NCI-H1092 treated with DMSO at 0.1 percent for 48 hours (cell line): ENCODE measurements at places on chromosomes 12 and 14.

GRCh38 chr12:71691504-71692129 is 5.7 kb downstream of the TMEM19 start:
- peak; percentile 24 for DNase-seq

DNA sequence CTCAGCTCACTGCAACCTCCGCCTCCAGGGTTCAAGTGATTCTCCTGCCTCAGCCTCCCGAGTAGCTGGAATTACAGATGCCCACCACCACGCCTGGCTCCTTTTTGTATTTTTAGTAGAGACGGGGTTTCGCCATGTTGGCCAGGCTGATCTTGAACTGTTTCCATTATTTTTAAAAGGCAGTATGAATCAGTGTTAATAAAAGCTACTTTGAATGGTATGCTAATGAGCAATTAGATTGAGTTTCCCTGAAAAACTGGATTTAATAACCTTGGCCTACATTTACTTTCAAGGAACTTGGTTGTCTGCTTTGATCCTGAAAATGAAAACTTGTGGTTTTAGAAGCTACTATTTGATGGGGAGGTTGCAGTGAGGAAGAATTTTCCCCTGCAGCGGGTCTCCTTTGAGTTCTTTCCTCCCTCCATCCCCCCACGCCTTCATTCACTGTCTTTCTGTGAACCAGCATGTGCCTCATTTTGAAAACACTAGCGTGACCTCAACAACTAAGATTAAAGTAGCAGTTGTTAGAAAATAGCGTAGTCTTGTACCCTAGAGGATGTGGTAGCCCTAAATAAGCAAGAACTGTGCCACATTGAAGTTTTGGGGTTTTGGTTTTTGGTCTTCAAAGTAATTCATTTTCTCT is 17.8 kb upstream of the RPS6KA5 start:
- DNase-seq = no peak

DNA sequence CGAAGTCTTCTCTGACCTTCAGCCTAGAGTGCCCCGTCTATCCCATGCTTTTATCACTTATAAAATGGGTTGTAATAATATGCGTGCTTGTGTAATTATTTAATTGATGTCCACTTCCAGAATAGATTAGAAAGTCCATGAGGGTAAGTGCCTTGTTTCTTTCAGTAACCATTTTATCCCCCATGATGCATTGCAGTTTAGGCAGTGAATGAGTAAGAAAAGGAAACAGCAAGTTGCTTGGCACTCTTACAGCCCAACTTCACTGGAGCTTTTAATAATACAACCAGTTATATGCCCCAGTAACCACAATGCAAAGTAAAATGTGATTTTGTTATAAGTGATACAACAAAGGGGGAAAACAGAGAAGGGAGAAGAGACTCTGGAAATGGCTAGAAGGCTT is 287.3 kb downstream of the MED13L start:
- DNase-seq = no peak

GRCh38 chr12:124884587-124885438 is 21.1 kb upstream of the SCARB1 start:
- DNase-seq = peak; percentile 13

DNA sequence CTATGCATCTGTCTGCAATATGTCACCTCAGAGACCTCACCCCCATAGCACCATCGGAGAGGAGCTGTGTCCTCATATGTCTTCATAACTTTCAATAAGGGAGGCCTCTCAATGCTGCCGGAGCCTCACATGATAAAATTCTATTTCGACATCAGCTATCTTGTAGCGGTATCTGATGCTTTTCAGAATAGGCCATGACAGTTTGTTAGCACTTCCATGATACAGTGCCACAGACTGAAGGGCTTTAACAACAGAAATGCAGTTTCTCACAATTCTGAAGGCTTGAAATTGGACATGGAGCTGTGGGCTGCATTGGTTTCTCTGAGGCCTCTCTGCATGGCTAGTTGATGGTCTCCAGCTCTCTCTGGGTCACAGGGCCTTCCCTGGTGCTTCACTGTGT is 125.0 kb upstream of the PZP start:
- no peak for DNase-seq

DNA sequence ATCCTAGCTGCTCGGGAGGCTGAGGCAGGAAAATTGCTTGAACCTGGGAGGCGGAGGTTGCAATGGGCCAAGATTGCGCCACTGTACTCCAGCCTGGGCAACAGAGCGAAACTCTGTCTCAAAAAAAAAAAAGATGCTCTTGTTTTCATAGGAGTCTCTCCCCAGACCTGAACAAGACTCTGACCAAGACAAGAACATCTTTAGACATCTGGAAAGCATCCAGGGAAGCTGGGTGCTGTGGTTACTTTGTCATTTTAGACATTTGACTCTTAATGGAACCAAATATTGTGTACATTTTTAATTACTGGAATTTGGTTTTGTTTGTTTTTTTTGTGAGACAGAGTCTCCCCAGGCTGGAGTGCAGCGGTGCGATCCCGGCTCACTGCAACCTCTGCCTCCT is 21.1 kb upstream of the ATF1 start:
- DNase-seq = no peak

GRCh38 chr12:93784339-93785086 is 107.3 kb downstream of the CRADD start:
- no peak for DNase-seq

DNA sequence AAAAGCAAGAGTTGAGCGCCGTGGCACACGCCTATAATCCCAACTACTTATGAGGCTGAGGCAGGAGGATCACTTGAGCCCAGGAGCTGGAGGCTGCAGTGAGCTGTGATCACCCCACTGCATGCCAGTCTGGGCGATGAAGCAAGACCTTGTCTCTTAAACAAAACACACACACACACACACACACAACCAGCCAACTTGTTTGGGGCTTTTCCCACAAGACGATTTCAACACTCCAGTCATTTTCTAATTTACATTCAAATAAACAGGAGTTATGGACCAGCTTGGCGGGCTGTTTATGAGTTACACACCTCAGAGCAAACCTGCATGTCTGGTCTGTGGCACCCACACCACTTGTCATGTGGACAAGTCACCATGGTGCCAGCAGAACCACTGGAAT is 6.7 kb downstream of the GLTP start:
- no peak for DNase-seq

GRCh38 chr14:37453985-37454384 is 141.1 kb downstream of the FOXA1 start:
- no peak for DNase-seq

DNA sequence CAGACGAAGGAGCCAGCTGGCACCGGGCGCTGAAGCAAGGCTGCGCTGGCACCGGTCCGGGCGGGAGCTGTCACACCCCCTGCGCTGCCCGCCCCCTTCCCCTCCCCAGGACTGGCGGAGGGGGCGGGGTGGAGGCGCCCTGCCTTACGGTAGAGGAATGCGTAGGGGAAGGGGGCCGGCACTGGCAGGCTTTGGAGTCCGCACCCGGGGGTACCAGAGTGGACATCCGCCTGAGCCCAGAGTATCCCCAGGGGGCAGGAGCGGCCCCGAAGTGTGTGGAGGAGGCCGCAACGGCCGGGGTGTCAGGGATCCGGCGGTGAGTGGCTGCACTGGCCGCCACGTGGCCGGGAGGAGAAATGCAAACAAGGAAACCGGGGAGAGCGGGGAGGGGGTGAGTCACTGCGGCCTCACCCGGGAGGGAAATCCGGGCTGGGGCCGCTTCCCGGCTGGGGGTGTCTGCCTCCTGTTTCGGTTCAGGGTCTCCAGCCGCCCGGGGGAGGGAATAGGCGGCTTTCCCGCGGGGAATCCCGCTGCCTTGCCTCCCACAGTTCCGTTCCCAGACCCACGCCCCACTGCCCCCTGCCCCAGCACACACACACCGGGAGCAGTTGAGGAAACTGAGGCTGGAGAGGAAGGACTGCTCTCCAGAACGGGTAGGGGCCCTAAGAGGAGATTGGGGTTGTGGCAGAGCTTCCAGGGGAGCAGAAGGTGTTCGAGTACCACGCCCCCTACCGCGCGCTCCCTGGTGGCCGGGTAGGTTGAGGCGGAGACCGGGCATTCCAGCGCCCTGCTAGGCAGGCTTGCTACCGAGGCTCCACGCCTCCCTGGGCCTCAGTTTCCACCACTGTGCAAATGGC is at the start of gene RAPGEF3:
TSS of gene RAPGEF3 (minus strand) at position 47 of the 857 bp plus-strand sequence. CDS start 324 bp downstream, outside the sequence.
- peak; percentile 84 for DNase-seq

GRCh38 chr12:85804663-85805062 is 31.5 kb downstream of the RASSF9 start:
- no peak for DNase-seq

DNA sequence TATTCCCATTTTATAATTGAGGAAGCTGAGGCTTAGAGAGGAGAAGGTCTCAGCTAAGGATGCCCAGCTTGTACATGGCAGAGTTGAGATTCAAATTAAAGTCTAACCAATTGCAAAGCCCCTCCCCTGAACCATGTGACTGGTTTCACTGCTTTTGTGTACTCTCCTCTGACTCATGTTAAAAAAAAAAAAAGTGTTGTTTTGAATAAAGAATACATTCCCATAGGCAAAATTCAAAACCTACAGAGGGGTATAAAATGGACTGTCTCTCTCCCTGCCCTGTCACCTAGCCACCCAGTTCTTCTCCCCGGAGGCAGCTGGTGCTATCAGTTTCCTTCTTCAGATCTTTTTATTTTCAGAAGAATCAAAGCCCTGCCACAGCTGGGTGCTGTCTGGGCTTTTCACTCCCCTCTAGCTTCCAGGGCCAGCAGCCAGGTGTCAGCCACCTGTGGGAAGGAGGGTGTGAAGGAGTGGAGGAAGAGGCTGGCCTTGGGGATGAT is 5.4 kb downstream of the PSMD9 start:
- DNase-seq = no peak

GRCh38 chr12:111677186-111677585 is 8.6 kb downstream of the BRAP start:
- DNase-seq = no peak

DNA sequence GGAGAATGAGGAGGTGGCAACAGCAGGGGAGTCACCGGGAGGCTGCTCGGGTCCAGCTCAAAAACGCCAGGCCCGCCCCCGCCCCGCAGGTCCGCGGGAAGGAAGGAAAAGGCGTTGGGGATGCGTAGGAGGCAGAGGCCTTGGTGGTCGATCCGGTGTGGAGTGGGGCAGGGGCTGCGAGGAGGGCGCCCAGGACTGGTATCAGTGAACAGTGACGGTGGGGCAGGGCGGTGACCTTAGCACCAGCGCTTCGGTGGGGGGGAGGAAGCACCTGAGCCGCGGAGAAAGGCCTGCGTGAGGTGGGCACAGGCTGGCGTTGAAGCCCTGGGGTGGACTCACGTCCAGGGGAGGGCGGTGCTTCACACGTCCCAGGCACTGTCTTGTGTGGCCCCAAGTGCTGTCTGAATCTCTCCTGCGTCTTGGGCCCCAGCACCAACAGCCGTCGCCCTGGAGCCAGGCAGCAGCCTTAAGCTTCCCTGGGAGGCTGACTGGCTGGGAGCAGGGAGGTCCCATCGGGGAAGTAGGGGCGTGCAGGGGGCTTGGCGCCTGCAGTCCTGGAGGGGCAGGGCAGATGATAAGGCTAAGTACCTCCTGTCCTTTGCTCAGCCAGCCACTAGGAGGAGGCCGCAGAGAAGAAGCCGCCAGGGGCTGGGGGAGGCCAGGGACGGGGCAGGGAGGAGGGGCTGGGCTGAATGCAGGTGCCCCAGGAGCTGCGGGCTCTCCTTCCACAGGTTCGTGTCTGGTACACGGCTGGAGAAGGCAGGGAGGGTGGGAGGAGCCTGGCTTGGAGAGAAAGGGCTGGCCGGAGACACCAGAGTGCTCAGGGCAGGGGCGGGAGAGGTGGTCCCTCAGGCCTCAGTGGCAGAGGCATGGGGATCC is 26.5 kb downstream of the ZBTB42 start:
- peak; percentile 55 for DNase-seq

- DNase-seq = no peak
Observed at GRCh38 chr14:70635971-70636595, 5.6 kb upstream of the TTC9 start.

DNA sequence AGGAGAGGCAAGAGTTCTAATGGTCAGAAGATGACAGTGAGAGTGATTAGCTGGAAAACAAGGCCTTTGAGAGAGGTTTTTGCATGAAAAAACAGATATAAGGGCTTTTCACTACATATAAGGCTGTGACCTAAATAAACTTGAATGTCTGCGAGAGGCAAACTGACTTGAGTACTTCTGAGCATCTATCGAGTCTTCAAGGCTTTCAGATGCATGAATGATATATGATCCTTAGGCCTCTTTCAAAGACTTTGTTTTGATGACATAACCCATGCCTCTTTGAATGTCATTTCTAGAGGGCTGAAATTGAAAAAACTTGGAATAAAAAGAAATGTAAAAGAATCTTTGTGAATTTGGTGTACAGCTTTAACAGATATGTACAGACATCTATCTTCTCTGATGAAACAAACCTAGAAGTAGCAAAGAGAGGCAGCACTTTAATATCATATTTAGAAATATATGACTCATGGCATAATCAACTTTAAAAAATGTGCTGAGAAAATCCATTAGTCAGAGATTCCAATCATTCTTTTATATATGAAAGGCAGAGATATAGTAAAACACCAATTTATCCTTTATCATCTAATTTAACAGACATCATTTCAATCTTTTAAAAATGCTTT is 72.6 kb downstream of the PPM1H start:
- no peak for DNase-seq

DNA sequence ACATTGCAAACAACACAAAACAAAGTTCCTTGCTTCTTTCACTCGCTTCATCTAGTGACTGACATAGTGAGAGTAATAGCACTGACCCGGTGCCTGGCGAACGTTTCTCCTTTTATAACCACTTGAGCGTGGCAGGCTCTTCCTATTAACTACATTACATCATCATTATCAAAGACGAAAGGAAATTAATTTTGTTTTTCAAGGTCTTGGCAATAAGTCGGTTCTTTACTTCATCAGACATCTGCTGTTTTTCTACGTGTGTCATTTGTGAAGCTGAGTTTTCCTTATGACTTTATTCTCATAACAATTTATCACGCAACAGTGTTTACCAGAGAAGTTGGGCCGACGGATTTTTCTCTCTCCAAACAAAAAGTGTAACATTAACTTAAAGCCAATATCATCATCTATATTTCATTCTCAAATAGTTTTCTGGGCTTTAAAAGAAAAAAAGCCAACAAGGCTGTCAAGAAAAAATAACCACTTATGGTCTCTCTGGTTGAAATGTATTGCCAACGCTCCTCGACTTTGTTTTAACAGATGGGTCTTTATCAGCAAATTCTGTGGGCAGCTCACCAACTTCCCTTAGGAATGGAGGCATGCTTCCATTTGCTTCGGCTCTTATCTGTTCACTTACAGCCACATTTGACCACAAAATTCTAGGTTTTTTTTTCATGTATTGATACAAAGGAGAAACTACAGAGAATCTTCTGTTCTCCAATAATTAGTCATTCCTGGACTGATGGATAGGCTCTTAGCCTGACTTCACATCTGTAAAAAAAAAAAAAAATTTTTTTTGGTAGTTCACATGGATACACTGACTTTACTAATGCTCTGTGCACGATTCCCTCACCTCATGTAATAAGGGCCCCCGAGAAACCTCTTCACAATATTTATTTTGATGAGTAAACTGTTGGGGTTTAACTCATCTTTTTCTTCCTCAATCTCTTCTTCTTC is 97.1 kb upstream of the CDKN3 start:
- no peak for DNase-seq

GRCh38 chr12:6778217-6778573 is 5.9 kb downstream of the LAG3 start:
- no peak for DNase-seq
